ENCODE measurements at places on chromosomes 16 and 17. TPM values are rescaled to one million over a fixed set of nuclear protein-coding genes. Genes with fewer than 3 reads are reported as not detected.

- H3K4me3 ChIP-seq, result no peak overlapping the region
- H3K4me1 ChIP-seq, result no peaks in the 10 kb centered on the region
- DNase-seq, result no peak
- H3K36me3 ChIP-seq, result no peaks in the 10 kb centered on the region
- no peaks in the 10 kb centered on the region for H3K27me3 ChIP-seq
Measured at GRCh38 chr16:55444754-55445485, 34.1 kb upstream of the MMP2 start.

- no peaks in the 10 kb centered on the region for H3K36me3 ChIP-seq
- H3K27me3 ChIP-seq, result peaks cover 18% of the 10 kb centered on the region
- peak overlapping the region; percentile 55 for H3K4me3 ChIP-seq
- H3K4me1 ChIP-seq, result peaks cover 8% of the 10 kb centered on the region
- no peak for DNase-seq
- H3K27ac ChIP-seq, result no peak overlapping the region
Measured at GRCh38 chr16:65124212-65124548, 2.3 kb upstream of the CDH11 start.

GRCh38 chr16:66293932-66294331 is 72.6 kb upstream of the CDH5 start:
- DNase-seq, result no peak
- H3K4me3 ChIP-seq, result no peak overlapping the region
- H3K27me3 ChIP-seq, result peaks cover 2% of the 10 kb centered on the region
- H3K27ac ChIP-seq, result no peak overlapping the region

KIF18B gene
- 7.4 TPM for total RNA-seq

DNA sequence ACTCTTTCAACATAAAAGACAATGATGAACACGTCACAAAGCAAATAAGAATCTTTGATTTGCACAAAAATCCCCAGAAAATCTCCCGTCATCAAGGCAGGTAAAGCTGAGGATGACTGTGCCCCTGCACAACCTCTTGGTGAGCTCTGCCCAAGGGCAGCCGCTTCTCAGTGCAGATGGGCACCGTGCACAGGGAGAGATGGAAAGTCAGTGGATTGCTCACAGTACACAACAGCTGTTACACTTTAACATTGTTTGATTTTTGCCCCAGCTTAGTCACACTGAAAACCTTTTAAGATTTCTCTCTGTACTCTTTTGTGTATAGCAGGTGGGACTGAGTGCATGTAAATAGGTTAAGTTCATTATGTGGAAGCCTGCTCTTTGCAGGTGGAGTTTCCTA is 104.2 kb downstream of the CDK5R1 start:
- DNase-seq, result no peak
- peaks cover 4% of the 10 kb centered on the region for H3K36me3 ChIP-seq

- H3K27ac ChIP-seq, result no peak overlapping the region
- no peaks in the 10 kb centered on the region for H3K4me1 ChIP-seq
- H3K27me3 ChIP-seq, result no peaks in the 10 kb centered on the region
- DNase-seq, result no peak
- no peak overlapping the region for H3K4me3 ChIP-seq
- no peaks in the 10 kb centered on the region for H3K36me3 ChIP-seq
Measured at GRCh38 chr16:87240211-87241136, 76.7 kb downstream of the C16orf95 start.

Data from glutamatergic neuron (in vitro differentiated cells).